CD4-positive, alpha-beta T cell (primary cell): ENCODE measurements at places on chromosomes 5 and 9.
A peak's percentile ranks its signal among the peaks of the same experiment; 100 is the strongest.

- DNase-seq, result no peak
These were observed 273.9 kb upstream of the ADRA1B start for GRCh38 chr5:159642379-159642778.

DNA sequence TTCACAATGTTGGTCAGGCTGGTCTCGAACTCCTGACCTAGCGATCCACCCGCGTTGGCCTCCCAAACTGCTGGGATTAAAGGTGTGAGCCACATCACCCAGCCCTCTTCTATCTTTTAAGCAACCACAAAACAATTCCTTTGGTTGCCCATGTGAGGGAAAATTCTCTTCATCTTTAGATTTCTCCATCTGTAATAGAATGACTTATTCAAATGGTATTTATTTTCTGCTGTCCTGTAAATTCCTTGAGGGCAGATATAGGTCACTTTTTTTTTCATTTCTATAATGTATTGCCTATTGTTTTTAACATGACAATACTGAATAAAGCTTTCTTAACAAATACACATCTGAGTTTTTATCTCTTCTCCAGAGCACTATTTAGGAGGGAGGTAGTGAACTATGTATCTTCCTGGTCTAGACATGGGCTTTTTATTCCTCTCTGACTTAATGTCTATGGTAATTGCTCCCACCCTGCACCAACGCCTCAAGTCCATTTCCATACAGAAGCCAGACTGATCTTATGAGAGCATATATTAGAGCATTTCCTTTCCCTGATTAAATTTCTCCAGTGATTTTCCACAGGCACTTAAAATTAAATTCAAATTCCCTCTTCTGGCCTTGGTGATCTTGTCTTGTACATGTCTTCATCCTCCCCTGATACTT, 595.6 kb downstream of the CAAP1 start:
- no peak for DNase-seq

DNA sequence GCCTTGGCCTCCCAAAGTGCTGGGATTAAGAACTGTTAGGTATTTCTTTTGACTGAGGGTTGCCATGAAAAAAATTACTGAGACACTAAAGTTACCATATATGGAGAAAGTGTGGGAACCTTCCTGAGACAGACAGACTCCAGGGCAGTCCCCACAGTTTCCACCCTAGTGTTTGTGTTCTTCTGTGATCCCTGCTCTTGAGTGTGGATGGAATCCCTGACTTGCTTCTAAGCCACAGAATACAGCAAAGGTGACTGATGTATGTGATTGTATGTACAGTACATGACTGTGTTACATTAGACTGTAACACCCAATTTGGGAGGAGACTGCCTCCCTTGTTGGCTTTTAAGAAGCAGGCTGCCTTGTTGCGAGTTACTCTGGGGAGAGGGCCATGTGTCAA, 24.7 kb upstream of the ADAM19 start:
- no peak for DNase-seq

GRCh38 chr9:123658792-123659191, 271.1 kb downstream of the DENND1A start:
- no peak for DNase-seq

DNA sequence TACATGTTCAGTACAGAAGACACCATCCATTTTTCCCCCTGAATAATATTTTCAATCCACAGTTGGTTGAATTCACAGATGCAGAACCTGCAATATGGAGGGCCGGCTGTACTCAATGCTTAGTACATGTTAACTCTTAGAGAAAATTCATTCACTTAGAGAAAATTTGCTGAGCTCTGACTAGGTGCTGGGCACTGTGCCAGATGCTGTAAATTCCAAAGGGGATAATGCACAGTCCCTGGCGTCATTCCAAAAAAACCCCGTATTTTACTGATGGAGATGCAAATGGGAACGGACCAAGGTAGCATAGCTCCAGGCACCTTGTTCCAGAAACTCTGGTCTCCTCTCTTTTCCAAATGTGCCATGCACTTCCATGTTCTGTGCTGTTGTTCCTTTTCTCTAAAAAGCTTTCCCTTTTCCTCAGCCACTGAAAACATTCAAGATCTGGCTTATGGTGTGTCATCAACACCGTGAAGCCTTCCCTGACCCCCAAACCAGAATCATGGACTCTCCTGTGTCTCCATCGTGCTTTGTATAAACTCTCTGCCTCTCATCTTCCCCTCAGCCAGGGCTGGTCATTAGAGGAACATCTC, 55.7 kb upstream of the COL15A1 start:
- DNase-seq, result no peak

GRCh38 chr5:89313804-89314588, 431.0 kb upstream of the MEF2C start:
- peak; percentile 22 for DNase-seq

DNA sequence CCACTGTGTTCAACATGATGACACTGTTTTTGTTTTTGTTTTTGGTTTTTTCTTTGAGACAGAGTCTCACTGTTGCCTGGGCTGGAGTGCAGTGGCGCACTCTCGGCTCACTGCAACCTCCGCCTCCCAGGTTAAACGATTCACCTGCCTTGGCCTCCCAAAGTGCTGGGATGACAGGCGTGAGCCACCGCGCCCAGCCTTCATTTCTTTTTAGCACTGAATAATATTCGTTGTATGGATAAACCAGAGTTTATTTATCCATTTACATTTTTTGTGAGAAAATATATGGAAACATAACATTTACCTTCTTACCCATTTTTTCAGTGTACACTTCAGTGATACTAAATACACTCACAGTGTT, 4.2 kb downstream of the CARD19 start:
- DNase-seq, result no peak

- DNase-seq, result no peak
These were observed 239.9 kb upstream of the SMARCA2 start for GRCh38 chr9:1775230-1775629.

DNA sequence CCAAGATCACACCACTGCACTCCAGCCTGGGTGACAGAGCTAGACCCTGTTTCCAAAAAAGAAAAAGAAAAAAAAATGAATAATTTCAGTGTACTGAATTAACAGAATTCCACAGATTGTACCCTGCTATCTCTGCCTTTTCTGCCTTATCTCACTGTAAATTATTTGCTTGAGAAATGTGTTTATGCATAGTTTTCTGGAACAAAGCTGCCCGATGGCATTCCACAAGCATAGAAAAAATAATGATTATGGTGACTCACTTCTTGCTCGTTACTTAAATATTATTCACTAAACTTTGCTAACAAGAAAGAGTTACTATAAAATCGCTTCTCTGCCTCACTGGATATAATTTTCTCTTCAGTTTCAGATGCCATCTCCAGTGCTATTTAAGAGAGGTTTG, 88.7 kb upstream of the FAM169A start:
- DNase-seq, result no peak

DNA sequence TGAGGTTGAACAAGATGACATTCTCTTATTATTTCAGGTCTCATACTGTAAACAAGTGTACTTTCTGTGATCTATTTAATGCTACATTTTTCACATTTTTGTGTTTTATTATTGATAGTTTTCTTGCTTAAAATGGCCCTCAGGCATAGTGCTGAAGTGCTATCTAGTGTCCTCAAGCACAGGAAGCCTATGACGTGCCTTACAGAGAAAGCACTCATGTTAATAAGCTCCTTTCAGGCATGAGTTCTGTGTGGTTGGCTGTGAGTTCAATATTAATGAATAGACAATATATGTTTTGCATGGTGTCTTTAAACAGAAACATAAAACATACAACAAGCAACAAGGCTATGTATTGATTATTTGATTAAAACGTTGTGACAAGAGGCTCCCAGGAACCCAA, 450.1 kb downstream of the PLK2 start:
- DNase-seq, result no peak

- no peak for DNase-seq
These were observed 106.0 kb downstream of the RGS3 start for GRCh38 chr9:113569472-113570060.
